ENCODE measurements at places on chromosomes 3 and 15.

DNA sequence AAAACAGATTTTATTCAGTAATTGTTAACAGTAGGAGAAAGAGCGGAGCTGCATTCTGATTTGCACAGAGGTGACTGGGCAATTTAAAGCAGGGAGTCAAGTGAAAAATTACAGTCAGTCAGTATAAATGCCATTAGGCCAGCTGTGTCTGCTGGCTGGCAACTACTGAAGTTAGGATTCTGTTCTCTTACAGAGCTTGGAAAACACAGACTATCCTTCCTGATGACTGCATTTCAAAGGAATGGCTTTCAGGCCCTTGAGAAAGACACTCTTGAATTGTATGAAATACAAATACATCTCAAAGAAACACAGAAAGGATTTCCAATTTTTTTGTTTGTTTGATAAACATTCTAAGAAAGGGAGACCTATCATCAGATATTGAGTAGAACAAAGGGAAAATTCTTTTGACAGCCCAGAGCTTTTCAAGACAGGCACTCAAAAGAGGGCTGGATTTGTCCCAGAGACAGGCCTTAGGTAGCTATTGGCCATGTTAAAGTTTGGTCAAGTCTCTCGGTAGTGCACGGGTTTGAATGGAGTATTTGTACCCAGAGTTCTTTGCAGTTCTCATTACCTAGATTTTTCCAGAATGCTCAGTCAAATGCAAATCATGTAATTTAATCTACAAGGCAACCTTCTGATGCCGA, 551.2 kb upstream of the CCDC54 start:
- peak; percentile 59 for DNase-seq

DNA sequence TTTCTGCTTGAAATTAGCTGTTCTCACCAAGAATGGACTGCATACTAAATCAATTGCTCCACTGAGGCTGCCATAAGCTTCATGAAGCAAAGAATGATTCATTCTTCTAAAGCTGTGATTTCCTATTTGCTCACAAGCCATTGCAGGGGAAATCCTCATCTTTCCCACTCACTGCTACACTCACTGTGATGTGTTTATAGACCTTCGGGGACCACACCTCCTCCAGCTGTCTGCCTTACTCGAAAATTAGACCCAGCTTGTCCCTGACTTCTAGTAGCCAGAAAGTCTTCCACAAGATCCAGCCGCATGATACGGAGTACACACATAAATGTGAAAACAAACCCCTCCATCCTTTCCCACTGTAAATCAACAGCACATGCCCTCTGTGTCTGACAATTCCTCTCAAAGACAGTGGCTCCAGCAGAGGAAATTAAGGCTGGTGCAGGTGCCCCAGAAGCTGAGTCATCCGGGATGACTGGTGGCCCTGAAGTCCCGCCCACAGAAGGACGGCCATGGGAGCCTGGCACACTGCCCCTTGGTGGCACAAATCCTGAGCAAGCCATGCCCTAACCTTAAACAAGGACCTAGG, 172.0 kb downstream of the STT3B start:
- peak; percentile 76 for DNase-seq

- no peak for DNase-seq
Measured at GRCh38 chr3:68467465-68467864, 464.9 kb downstream of the TAFA4 start.

DNA sequence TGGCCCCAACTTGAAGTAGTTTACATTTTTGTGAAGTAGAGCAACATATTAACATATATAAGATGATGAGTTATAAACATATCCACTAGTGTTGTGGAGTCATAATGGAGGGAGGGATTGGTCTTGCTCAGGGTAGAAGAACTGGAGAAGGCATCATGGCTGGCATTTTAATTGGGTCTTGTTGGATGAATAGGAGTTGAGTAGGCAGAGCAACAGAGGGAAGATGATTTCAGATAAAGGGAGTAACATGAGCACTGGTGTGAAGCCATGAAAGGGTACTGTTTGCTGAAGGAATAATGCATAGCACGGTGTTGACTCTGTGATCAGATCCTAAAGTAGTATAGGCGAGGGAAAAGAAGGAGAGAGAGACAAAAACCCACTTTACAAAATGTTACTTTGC, 3.6 kb upstream of the RFX7 start:
- DNase-seq: no peak

- DNase-seq: no peak
Measured at GRCh38 chr3:67400476-67400875, 253.9 kb downstream of the SUCLG2 start.

- DNase-seq: no peak
Measured at GRCh38 chr3:141104151-141104821, 53.1 kb downstream of the SPSB4 start.

- no peak for DNase-seq
Measured at GRCh38 chr3:59153648-59154047, 103.8 kb upstream of the CFAP20DC start.

DNA sequence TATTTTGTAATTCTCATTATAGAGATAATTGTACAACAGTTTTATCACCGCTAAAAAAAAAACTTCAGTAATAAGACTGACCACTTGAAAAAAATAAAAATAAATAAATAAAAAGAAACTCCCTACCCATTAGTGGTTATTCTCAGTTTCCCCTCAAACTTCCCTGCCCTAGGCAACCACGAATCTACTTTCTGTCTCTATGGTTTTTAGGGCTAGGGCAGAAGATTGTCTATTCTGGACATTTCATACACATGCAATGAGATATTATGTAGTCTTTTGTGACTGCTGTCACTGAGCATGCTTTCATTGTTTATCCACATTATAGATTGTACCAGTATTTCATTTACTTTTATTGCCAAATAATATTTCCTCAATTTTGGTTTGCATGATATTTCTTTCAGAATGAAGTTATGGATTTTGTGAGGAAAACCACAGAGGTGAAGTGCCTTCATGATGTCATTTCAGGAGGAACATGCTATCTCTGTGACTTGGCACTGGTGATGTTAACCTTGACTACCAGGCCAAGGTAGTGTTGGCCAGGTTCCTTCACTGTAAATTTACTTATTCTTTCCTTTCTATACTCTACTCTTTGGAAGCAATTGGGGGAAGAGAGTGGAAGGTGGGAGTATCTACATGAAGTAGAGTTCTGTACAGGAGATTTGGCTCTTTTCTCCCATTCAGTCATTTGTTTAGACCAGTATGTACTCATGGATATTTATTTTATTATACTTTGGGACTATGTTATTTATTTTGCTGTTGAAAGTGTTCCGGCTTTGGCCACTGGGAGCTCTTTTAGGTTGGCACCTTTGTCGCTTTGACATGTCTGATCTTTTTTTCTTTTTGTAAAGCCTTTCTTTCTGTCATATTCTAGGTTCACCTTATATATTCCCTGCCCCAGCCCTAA, 86.3 kb downstream of the GMPS start:
- no peak for DNase-seq

GRCh38 chr15:92645051-92645631, 10.4 kb downstream of the FAM174B start:
- DNase-seq: no peak

DNA sequence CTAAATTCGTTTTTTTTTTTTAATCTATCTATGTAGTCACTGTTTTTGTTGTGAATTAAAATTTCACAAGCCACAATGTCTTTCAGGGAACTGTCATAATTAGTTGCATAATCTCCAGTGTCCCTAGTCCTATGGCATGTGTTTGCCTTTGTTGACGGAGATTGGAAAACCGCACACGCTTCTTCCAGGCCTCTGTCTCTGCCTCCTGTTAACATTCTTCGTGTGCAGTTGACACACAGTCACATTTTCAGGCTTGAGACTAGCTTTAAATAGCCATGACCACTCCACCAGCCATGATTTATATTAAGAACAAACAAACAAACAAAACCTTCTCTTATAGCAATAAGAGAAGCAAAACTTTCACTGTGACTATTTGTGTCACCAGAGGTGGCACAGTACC, 139.8 kb downstream of the DUT start:
- DNase-seq: no peak

- DNase-seq: no peak
Measured at GRCh38 chr15:60633426-60633968, 154.6 kb upstream of the ICE2 start.

- no peak for DNase-seq
Measured at GRCh38 chr3:183156266-183156665, 6.3 kb downstream of the LAMP3 start.

GRCh38 chr15:48451736-48452135, 120.5 kb downstream of the DUT start:
- DNase-seq: no peak

DNA sequence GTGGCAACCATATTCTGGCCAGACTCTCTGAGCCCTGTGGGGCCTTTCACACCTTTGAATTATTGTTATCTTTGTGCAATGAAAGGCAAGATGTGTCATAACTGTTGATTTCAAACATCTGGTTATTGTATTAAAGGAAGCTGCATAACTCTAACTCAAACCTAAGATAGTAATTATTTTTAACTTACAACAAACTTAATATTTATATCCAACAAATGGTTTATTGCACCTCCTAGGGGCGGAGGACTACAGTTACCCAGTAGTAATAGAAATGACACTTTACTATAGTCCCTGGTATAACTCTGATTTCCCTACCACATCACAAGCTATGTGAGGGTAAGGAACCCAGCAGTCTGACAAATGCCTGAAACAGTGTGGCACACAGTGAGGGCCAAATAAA, 363.9 kb upstream of the SUCLG2 start:
- DNase-seq: no peak

DNA sequence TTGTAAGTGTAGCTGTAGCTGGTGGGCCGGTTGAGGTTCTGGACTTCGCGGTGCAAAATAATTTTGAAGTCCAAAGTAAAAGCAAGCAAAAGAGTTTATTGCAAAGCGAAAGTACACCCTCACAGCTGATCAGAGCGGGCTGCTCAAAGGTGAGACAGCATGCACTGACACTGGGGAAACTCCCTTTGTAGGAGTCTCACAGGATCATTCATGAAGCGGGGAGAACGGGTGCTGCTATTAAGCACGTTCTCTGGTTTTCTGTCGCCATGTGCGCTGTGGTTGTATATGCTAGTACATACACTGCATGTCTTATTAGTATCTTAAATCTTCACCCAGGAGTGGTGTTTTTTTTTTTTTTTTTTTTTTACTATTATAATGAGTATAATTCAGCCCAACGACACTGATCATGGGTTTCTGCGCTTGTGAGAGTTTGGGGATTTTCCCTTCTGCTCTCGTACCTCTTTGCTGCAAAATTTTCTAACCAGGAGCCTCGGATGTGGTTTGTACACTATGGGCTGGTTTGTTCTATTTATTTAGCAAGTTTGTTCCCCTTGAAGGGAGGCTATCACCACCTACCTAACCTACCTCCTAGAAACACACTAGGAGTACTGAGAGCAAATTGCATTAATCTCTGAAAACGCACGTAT, 1.4 kb upstream of the AP4E1 start:
- DNase-seq: no peak

- DNase-seq: peak; percentile 95
Measured at GRCh38 chr15:51726302-51727073, 11.0 kb downstream of the LYSMD2 start.

DNA sequence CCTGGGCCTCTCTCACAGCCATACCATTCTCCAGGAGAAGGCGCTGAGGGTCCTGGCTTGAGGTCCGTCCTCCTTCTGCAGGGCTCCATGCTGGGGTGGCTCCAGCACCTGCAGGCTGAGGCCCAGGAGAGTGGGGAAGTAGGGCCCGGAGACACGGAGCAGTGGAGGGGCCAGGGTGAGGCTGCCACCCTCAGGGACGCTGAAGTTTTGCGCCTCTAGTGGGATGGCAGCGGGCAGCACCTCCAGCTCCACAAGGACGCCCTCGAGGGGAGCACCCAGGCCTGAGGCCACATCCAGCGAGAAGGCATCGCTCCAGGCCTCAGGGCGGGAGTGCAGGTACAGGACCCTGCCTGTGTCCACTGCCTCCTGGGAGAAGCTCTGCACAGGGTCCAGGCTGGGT, 27.5 kb downstream of the CSPG4 start:
- no peak for DNase-seq

GRCh38 chr15:33831646-33832045, 136.7 kb upstream of the CHRM5 start:
- DNase-seq: no peak

GRCh38 chr15:73952913-73953750, 26.9 kb downstream of the LOXL1 start:
- DNase-seq: no peak

DNA sequence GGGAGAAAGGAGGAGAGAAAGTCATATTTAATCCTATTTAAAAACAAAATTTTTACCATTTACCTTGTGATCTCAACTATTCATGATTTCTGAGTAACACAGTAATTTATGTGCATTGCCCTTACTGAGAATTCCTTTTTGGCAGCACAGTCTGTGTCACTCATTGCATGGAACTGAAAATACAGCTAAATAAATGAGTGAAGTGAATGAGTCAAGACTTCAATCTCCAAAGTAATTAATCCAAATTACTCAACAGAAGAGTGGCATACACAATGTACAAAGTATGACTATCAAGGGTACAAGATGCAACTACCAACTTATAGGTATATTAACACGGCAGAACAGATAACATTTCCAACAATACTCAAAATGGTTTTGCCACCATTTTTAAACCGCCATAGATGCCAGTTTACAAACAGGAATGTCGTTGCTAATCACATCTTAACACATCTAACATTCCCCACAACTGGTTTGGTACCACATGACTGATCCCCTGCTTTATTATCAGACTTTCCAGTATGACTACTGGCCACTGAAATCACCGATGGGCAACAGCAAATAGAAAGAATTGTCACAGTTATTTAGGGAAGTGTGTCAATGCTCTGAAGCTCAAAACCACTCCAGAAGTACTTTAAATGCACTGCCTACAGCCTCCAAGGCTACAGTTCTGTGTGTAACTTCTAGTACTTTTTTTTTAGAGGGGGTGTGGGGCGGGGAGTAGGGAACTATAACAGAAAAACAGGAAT, 410.4 kb downstream of the SHQ1 start:
- DNase-seq: peak; percentile 5

DNA sequence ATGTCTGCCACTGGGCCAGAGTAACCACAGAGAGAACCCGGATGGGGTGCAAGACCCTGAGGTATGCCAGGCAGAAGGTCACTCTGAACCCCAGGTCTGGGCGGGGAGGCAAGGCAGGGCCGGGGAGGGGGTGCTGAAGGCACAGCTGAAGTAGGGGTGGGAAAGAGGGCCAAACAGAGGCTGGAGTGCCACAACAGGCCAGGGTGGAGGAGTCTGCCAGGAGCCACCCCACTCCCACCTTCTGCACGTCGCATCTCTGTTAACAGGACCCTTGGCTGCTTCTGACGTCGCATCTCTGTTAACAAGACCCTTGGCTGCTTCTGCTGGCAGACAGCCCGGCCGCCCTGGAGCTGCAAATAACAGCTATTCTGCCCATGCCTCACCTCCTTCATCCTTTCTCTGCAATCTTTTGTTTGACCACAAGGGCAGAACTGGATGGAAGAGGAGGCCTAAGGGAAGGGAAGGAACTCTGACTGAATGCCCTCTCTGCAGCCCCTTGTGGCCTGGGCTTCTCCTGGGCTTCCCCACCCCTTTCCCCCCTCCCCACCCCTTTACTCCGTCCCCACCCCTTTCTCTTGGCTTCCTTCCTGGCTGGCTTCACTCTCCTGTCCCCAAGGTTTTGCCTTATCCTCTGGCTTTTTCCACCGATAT, 20.6 kb upstream of the FBLN2 start:
- no peak for DNase-seq

- DNase-seq: peak; percentile 49
Measured at GRCh38 chr15:97995881-97996603, 35.5 kb downstream of the ARRDC4 start.

- DNase-seq: no peak
Measured at GRCh38 chr15:44810237-44810636, 73.9 kb downstream of the TRIM69 start.
